Non-pigmented ciliary epithelial cell (primary cell): ENCODE measurements at places on chromosomes 5 and 9.

GRCh38 chr5:122602700-122603099 is 172.2 kb upstream of the SNX2 start:
- no peak for DNase-seq

- no peak for DNase-seq
Measured at GRCh38 chr9:121699571-121700164, 48.2 kb downstream of the DAB2IP start.

- no peak for DNase-seq
Measured at GRCh38 chr9:125446561-125447094, 185.0 kb downstream of the GAPVD1 start.

- DNase-seq, result no peak
Measured at GRCh38 chr5:100516285-100516684, 18.9 kb upstream of the FAM174A start.
